Activated naive CD4-positive, alpha-beta T cell treated with Interleukin-2 at 50 U/mL for 16 hours (primary cell): ENCODE measurements at places on chromosomes 13 and 19.
A peak's percentile ranks its signal among the peaks of the same experiment; 100 is the strongest.

- no peak for DNase-seq
These were observed 225.7 kb downstream of the LMO7 start for GRCh38 chr13:75861786-75862185.

- no peak for DNase-seq
These were observed 209.9 kb downstream of the DCT start for GRCh38 chr13:94269557-94269956.

- no peak for DNase-seq
These were observed 119.6 kb downstream of the PRR20E start for GRCh38 chr13:57286511-57287098.

- DNase-seq = no peak
These were observed 4.1 kb downstream of the ZNF296 start for GRCh38 chr19:45071969-45072790.

GRCh38 chr13:30730526-30730925 lies 4.8 kb upstream of the ALOX5AP start:
- no peak for DNase-seq

- no peak for DNase-seq
These were observed 36.7 kb upstream of the RANBP3 start for GRCh38 chr19:6014551-6015135.

GRCh38 chr19:42253245-42254088 lies 1.5 kb downstream of the ERF start:
- DNase-seq = peak; percentile 64

DNA sequence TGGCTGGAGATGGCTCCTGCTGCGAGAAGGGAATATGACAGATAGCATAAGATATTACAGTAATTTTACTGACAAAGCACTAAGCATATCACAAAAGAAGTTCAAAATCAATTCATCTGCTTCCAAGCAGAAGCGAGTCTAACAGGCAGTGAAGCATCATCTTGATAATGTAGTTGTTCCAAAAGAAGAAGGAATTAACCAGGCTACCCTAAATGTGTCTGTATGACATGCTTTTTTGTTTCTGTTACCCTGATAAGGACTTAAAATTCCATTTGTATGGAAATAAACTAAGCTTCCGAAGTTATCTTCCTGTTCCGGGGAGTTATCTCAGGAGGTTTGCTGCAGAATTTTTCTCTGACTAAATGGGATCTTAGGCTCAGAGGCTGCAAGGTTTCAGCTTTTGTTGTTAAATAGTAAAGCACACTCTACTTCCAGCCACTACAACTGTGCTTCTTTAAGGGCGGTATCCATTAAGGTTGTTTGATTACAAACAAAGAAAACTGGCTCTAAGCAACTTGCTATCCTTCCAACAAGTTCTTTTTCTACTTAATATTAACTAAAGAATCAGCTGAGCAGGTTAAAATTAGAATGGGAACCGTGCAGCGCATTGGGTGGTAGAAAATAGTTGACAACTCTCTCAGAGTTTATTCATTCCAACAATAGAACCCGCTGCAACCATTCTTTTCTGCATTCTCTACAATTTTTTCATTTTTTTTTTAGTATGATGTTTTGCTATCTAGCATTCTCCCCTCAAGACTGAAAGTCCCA lies 607.3 kb downstream of the UQCRFS1 start:
- no peak for DNase-seq

DNA sequence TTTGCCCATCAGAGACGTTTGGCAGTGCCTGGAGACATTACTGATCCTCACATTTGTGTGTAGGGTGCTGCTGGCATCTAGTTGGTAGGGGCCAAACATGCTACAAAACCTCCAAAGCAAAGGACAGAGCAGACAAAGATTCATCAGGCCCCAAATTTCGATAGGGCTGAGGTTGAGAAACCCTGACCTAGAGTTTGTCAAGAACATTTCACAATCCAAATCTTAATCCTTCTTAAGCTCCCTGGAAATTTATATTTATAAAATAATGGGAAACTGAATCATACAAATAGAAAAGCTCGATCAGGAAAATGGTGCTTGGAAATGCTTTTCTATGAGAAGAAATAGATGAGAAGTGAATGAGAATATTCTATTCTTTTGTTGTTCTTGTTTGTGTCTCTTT lies 273.6 kb downstream of the DCT start:
- no peak for DNase-seq

DNA sequence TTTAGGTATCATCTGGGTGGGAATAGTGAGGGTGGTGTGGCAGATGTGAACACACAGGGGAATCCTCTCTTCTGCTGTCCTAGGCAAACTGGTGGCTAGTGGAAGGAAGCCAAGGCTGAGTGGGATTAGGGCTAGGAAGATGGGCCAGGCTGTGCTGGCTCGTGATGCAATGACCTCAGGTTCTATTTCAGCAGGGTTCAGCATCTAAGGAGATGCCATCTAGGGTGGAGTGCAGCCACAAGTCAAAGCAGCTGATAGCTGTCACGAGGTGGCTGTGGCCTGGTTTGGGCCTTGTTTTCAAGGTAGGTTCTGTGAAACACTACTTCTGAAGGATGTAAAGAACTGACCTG lies 21.6 kb downstream of the ARL11 start:
- no peak for DNase-seq

DNA sequence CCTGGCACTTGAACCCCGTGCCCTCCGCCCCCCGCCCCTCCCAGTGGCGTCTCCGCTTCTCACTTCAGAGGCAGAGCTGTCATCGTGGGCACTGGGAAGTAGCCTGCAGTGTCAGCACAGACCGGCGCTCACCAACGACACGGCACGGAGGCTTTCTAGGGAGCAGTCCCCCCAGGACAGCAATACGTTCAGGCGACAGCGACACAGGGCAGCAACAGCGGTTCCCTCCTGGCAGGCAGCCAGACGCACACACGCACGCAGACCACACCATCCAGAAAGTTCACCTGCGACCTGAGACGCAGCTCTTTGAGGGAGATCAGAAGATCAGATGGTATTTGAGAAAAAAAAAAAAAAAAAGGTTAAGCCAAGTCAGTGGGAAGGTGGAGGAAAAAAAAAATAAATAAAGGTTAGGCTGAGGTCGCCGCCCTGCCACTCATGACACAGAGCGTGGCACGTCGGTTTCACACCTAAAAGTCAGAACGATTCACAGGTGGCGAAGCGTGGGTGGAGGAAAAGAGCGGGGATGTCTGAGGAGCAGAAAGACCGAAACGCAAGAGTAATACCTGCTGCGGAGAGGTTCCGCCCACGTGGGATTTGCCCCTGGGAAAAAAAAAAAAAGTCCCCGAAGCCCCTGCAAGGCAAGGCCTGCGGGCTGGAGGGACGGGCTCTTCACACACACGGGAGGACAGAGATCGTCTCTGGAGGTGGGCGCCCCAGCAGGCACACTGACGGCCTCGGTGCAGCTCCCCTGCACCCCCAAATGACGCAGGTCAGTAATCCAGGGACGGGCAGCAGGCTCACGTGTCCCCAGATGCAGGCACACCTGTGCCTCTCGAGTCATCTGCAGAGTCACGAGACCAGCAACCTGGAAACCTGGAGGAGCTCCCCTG lies 94.5 kb downstream of the GNG7 start:
- DNase-seq = peak; percentile 93

DNA sequence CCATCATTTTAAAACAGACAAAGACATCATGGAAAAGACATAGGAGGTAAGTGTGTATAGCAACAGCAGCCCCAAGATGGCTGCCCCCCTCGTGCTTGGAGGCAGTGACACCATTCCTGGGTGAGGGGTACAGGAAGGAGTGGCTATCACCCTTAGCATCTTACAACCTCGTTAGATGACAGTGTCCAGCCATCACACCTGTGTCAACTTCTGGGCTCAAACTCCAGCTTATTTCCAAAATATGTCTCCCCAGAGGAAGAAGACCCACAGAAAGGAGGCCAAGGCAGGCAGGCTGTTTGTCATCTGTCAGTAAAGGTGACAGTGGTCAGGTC lies 27.5 kb downstream of the EPS15L1 start:
- no peak for DNase-seq

DNA sequence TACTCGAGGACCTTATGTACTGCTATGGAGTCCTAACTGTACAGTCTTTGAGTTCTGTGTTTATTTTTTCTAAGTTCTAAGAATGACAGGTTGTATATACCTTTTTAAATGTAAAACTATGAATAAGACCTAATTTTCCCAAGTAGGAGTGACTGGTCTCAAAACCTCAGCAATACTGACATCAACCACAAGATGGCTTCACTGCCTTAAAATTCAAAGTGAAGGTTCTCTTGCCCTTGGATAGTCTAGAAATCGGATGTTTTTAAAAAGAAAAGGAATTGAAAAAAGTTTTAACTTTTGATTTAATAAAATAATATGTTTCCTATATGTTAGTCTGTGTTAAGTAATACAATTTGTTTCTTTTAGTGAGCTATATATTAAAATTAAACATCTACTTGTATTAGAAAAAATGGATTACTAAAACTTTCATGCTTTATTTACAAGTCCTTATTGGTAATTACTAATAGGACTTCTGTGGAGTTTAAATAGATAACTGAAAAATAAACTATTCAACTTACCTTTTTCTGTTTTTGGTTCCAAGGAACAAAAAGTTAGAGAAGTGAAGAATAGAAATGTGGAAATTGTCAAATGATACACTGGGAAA lies 52.0 kb downstream of the TDRD3 start:
- DNase-seq = no peak

DNA sequence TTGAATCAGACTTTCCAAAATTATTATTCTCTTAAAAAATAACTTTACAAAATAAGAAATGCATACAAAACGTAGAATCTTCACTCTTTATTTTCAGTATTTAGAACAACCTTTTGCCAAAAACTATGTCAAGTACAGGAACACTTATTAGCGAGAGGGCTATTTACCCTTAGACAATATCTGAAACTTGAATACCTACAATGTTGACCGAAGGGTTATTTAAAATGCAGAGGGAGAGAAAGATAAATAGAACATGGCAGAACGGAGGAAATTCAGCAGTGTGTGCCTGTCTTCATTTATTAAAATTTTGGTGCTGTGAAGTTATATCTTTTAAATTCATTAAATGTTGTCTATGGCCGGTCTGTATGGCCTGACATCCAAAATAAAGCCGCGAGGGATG lies 198.8 kb downstream of the EFNB2 start:
- no peak for DNase-seq

DNA sequence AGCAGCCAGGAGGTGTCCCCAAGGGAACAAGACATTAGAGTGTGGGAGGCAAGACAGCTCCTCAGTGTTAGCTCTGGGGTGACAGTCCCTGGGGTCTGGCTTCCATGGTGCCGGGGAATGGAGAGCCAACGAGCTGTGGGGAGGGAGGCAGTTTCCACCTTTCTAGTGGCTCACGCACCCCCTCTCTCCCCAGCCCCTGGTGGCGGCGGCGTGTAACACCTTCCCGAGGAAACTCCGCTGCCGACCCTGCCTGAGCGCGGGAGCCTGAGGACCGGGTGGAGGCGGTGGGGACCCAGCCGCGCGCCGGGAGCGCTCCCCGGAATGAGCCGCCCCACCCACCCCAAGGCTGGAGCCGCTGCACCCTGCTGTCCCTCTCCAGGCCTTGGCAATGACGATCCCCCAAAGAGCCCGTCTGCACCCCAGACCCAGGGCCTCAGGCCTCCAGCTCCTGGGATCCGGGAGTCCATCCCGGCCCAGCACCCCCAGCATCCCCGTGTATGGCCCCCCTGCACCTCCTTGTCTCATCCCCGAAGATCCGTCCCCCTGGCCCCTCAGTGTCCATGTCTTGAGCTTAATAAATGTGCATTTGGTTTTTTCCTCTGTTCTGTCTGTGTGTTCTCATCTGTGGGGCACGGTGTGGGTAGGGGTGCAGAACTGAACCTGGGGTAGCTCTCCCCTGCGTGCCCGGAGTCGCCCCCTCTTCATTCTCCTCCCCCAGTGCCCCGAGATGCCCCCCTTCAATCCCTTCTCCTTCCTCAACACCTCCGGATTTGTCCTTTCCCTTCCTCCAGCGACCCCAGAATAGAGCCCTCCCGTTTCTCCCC lies 622 bp upstream of the FXYD5 start:
- DNase-seq = peak; percentile 81

DNA sequence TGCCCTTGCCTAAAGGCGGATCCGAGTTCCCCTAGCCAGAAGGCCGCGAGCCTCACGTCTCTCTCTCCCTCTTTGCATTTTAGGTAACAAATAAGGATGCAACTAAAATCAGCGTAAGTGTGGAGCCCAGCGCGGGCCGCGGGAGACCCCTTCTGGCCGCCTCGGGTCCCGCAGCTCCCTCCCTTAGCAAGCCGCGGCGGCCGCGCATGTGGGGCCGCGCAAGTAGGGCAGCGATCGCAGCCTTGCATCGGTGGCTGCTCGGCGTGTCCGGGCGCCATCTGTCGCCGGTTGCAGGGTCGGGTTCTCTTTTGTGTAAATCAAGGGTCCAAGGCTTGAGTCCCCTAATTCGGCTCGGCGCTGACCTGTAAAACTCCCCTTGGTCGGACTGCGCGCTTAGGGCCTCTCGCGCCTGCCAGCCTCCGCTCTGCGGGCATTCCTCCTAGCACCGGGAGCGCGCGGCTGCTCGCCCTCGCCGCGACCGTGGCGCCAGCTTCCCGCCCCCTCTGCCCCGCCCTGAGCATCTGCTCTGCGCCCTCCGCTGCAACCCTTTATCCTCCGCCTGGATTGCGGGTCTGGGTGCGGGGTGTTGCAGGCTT lies 2.7 kb downstream of the VSTM2B start:
- peak; percentile 66 for DNase-seq

DNA sequence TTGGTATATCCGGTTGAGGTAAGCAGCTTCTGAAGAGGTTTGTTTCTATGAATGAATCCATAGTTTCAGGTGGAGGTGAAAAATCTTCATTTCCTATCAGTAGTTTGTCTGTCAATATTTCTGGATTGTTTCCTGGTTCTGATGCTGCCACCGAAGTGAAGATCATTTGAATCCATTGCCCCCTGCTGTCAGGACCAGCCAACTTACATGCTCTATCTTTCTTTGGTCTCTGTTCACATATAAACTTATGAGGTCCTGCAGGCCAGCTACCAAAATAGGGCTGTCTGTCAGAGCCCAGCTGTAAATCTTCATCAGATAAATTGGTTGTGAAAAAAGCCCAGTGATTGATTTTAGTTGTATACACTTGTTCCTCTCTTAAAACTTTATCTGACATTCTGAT lies 15.2 kb upstream of the N4BP2L1 start:
- peak; percentile 29 for DNase-seq

- no peak for DNase-seq
These were observed 102.7 kb downstream of the LMO7 start for GRCh38 chr13:75738841-75739240.

- peak; percentile 49 for DNase-seq
These were observed 964 bp downstream of the KHSRP start for GRCh38 chr19:6423499-6424194.

- DNase-seq = peak; percentile 8
These were observed 1.2 kb upstream of the SLC25A42 start for GRCh38 chr19:19062454-19063182.

DNA sequence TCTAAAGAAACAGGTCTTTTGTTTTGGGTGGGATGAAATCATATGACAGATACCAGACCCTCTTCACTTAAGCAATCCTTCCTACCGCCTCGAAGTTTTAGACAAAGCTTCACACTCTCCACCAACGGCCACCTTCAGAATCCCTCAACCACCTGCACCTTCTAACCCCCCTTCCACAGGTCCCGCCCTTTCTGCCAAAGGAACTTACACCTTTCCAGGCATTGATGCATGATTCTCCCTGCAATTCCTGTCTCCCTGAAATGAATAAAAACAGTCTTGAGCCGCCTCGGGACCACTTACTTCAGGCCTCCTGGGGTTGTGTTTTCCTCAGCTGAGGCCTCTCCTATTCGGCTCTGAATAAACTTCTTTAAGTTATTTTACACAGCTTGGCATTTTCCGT lies 859 bp downstream of the ZNF433 start:
- no peak for DNase-seq
